ENCODE measurements at places on chromosomes 4 and X.
A peak's percentile ranks its signal among the peaks of the same experiment; 100 is the strongest.

DNA sequence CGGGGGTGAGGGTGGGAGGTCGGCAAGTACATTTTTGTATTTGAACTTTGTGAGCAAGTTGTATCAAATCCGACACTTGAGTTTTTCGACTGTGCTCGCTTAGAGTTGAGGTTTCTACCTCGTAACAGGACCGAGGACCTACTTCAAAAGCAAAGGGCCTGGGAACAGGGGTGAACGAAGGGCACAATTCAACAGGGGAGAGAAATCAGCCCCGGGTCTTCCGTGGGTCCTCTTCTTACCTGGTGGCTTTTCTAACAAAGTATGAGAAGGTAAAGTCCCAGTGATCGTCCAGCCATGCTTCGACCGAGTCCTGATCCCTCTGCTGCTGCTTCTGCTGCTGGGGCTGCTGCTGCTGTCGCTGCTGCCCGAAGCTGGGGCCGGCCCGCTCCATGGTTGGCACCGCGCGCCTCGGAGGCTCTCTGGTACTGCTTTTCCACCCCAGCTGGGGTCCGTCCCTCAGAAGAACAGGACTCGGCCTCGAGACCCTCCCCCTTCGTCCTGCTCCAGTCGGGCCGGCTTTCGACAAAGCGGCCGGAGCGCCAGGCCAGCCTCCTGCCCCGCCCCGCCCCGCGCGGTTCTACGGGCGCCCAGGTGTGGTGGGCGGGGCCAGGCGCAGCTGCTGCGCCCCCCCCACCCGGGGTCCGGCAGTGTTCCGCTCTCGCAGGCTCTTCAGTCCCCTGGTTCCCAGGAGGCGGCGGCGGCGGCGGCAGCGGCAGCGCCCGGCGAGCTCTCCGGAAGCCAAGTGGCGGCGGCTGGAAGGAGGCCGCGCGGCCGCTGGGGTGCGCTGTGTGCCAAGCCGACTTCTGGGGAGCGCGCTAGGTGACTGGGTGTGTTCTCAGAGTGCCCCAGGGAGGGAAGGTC is at the start of gene PDE5A:
TSS of gene PDE5A (minus strand) at position 524 of the 861 bp plus-strand sequence. CDS start at position 391, 133 bp downstream.
- DNase-seq, result peak; percentile 65

DNA sequence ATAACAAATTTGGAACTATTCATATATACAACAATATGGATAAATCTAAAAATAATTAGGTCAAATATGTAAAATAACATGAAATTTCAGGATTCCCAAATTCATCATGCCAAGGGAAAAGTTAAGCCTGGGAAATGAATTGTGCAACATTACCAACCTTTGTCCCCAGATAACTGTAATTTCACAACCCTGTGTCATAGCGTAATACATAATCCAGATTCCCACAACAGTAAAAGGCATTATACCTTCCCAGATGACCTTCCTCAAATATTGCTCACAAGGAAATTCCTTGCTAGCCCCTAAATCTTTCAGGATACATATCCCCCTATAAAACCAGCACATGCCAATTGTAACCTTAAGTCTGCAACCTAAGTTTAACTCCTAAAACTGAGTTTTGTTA is 32.9 kb upstream of the RAB40A start:
- no peak for DNase-seq

GRCh38 chrX:153732401-153732800 is 7.7 kb downstream of the ABCD1 start:
- no peak for DNase-seq

DNA sequence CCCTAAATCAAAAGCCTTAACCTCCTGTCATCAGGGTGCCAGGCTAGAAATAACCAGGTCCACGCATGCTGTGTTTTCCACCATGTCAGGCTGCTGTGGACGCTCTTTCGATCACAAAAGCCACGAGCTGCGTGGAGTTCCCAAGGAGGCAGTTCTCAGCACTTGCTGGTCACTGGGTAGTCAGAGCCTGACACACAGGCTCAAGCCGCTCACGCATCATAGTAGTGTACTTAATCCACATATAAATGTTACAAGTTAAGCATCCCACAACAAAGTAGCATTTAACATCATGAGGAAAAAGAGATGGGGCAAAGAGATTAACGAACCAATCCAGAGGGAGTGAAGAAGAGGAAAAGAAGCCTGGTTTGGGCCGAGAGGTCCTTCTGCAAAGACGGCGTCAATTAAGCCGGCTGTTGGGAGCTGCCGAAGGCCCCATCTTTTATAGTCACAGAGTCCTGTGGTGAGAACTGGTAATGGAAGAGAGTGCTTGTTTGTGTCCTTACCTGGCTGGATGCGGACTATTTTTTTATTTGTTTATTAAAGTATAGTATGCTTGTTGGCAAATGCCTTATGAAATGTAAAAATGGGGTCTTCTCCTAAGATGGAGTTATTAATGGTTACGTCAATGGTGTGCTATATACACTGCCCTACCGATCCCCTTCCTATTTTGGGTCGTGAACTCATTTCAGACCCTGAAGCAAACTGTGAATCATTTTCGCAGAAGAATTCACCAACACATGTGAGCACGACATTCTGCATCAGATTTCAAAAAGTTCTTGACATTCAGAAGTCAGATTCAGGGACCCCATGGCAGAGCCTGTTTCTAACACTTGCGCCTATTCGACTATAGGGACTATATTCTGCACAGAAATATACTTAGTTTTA is 675 bp downstream of the PRIMPOL start:
- no peak for DNase-seq

DNA sequence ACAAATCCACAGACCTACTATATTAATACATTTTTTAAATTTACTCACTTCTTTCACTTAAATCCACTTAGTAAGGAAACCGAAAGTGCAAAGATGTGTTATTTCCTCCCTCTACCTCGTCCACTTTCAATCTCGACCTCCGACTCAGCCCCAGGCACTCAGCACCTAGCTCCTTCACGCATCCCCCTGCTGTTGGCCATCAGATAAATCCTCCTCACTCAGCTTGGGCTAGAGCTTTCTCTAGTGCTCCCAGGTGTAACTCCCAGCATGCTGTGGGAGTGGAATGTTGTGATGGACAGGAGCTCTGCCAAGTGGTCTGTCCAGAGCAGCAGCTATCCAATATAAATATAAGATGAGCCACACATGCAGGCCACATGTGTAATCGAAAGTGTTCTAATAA is 26.7 kb upstream of the TEC start:
- DNase-seq, result no peak

Measured in stimulated activated CD4-positive, alpha-beta T cell treated with anti-CD3 and anti-CD28 coated beads, Interleukin-1b, Interleukin-23, amount 100 ng/mL, for 24 hours (primary cell).